CD4-positive, alpha-beta memory T cell (primary cell): ENCODE measurements at places on chromosomes 2 and 18. TPM values are rescaled to one million over a fixed set of nuclear protein-coding genes. Genes with fewer than 3 reads are reported as not detected.

GRCh38 chr2:240791221-240791800, 28.7 kb downstream of the KIF1A start:
- H3K27ac ChIP-seq, result no peak overlapping the region
- no peak for DNase-seq
- H3K4me3 ChIP-seq, result no peak overlapping the region
- no peaks in the 10 kb centered on the region for H3K36me3 ChIP-seq

GRCh38 chr18:45324495-45325113, 290.7 kb upstream of the SLC14A2 start:
- no peak overlapping the region for H3K27ac ChIP-seq
- no peak for DNase-seq
- no peaks in the 10 kb centered on the region for H3K27me3 ChIP-seq
- H3K4me3 ChIP-seq, result no peak overlapping the region

DNA sequence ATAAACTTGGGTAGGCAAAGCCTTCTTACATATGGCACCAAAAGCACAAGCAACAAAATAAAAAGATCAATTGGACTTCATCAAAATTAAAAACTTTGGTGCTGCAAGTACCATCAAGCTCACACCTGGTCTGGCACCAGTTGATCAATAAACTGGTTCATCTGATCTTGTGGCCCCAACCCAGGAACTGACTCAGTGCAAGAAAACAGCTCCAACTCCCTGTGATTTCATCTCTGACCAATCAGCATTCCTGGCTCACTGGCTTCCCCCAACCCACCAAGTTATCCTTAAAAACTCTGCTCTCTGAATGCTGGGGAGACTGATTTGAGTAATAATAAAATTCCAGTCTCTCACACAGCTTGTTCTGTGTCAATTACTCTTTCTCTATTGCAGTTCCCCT, 8.4 kb downstream of the EPG5 start:
- peaks cover 24% of the 10 kb centered on the region for H3K36me3 ChIP-seq
- no peak overlapping the region for H3K4me3 ChIP-seq
- no peaks in the 10 kb centered on the region for H3K27me3 ChIP-seq
- peaks cover 53% of the 10 kb centered on the region for H3K4me1 ChIP-seq

- H3K27ac ChIP-seq, result no peak overlapping the region
- H3K4me1 ChIP-seq, result no peaks in the 10 kb centered on the region
- no peak for DNase-seq
- no peaks in the 10 kb centered on the region for H3K27me3 ChIP-seq
- no peak overlapping the region for H3K4me3 ChIP-seq
Observed at GRCh38 chr2:115908731-115909130, 1466.3 kb downstream of the DPP10 start.

Gene BZW1
- 126 TPM for total RNA-seq

Gene OXER1
- total RNA-seq, result not detected

Gene TBC1D8
- total RNA-seq, result 2.4 TPM

DNA sequence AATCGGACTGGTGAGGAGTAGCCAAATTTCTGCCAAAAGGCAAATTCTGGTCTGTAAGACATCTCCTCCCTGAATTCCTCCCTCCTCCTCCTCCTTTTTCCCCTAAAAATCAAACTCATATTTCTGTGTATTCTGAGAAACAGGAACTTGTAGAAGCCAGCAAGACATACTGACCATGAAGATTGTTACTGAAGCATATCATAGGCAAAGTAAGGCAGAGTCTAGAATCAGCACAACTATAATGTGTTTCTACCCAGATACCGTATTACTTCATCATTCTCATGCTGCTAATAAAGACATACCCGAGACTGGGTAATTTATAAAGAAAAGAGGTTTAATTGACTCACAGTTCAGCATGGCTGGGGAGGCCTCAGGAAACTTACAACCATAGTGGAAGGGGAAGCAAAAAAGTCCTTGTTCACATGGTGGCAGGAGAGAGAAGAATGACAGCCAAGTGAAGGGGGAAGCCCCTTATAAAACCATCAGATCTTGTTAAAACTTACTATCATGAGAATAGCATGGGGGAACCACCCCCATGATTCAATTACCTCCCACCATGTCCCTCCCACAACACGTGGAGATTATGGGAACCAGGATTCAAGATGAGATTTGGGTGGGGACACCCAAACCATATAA, 24.9 kb upstream of the EPC2 start:
- H3K4me1 ChIP-seq, result no peaks in the 10 kb centered on the region
- no peaks in the 10 kb centered on the region for H3K36me3 ChIP-seq
- H3K27ac ChIP-seq, result no peak overlapping the region
- DNase-seq, result no peak

Gene RIT2
- not detected for total RNA-seq

DNA sequence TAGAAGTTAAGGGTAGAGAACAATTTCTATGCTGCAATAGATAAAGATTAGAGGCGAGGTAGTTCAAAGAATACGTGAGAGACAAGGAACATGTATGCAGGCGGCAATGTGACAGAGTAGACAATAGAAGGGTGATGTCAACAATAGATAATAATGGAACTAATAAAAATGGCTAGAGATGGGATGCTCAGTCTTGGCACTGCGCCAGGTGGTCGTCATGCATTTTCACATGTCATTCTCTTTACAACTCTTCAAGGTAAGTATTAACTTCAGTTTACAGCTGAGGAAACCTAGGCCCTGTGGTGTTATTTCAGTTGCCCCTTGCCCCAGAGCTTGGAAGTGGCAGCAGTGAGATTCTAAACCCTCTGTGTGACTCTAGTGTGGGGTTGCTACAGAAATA, 890.7 kb upstream of the CELF4 start:
- no peaks in the 10 kb centered on the region for H3K27me3 ChIP-seq
- no peaks in the 10 kb centered on the region for H3K4me1 ChIP-seq

Gene G6PC2
- total RNA-seq, result not detected

Gene EGR4
- total RNA-seq, result not detected

Gene KCNJ3
- not detected for total RNA-seq

GRCh38 chr18:54911551-54911950, 47.7 kb downstream of the CCDC68 start:
- H3K27me3 ChIP-seq, result no peaks in the 10 kb centered on the region
- no peak overlapping the region for H3K4me3 ChIP-seq
- no peak overlapping the region for H3K27ac ChIP-seq
- no peaks in the 10 kb centered on the region for H3K36me3 ChIP-seq
- no peak for DNase-seq

DNA sequence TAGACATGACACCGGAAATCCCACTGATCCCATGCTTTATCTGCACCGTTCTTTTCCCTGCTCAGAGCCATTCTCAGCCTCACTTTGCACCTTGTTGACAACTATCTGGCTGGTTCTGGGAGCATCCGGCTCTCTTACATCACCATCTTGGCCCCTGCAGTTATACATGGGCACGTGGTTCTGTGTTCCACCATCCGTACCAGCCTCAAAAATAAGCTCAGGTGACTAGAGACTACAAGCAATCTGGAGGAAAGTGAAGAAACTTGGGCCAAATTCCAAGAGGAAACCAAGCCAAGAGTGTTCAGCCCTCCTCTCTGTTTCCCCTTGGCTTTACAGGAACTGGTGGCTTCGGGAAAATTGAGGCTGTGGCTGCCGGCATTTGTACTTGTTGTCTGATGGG, 244.6 kb upstream of the ACVR2A start:
- no peaks in the 10 kb centered on the region for H3K27me3 ChIP-seq
- no peak overlapping the region for H3K27ac ChIP-seq

Gene SMC6
- 19.2 TPM for total RNA-seq

- DNase-seq, result no peak
- no peak overlapping the region for H3K27ac ChIP-seq
- no peaks in the 10 kb centered on the region for H3K4me1 ChIP-seq
- H3K27me3 ChIP-seq, result no peaks in the 10 kb centered on the region
Observed at GRCh38 chr2:157355618-157356017, 30.0 kb upstream of the ERMN start.
